ENCODE measurements at places on chromosomes 2 and 18.

DNA sequence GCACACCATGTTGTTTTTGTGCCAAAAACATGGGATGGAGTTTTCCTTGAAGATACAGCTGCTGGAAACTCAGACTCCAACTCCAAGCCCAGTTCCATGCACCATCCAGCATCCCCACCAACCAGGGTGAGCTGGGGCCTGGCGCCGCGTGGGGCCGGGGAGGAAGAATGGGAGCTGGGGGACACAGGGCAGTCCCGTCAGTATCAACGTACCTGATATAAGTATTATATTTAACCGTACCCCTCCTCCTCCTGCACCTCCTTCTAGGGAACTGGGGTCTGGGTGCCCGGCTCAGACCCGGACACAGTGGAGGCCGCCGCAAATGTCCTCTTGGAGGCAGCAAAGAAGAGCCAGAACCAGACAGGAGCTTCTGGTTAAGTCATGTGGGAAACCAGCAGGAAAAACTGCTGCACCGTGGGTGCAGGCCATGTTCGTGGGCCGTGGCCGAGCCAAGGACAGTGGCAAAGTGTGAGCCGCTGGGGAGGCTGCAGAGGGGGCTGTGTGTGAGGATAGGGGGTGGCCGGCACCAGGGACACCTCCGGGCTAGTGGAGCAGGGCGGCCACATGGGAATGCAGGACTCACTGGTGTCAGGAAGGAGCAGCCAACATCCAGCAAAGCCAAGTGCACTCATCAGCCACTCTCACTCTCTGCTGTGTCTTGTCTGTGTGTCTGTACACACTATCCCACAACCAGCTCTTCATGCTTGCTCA is 112.6 kb downstream of the TMEM18 start:
- no peak for DNase-seq

DNA sequence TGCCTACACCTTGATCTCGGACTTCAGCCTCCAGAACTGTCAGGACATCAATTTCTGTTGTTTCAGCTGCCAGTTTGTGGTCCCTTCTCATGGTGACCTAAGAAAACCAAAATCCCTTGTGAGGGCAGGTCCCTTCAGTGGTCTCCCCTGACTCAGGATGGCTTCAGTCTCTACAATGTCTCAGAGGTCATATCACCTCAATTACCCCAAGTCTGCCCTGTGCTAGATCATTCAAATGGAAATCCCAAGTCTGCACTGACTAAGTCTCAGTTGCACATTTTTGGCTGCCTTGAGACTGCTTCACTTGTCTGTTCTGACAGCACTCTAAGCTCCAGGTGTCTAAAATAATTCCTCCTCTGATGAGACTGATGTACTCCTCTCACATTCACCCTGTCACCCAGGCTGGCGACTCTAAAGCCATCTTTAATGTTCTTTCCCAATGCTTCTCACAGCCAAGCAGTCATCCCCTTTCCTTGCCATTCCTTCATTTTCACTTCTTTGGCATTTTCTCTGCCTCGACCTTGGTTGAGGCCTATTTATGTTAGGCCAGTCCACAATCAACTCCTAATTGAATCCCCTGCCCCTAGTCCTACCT is 470.8 kb downstream of the DLGAP1 start:
- DNase-seq, result no peak

DNA sequence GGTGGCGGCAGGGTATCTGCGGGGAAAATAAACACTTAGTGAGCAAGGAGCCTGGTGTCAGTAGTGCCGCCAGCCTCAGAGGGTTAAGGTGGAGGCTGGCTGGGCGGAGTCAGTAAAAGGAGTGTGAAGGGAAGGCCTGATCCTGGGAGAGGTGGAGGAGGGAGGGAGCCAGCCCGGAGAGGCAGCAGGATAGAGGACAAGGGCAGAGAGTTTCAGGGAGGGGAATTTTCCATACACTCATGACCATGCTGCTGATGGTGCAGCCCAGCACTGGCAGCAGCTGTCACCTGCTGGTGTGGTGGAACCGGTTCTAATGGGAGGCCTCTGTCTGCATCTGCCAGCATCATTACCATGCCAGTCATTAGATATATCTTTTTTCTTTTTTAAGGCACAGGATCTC is 2.0 kb upstream of the TEX44 start:
- DNase-seq, result no peak

DNA sequence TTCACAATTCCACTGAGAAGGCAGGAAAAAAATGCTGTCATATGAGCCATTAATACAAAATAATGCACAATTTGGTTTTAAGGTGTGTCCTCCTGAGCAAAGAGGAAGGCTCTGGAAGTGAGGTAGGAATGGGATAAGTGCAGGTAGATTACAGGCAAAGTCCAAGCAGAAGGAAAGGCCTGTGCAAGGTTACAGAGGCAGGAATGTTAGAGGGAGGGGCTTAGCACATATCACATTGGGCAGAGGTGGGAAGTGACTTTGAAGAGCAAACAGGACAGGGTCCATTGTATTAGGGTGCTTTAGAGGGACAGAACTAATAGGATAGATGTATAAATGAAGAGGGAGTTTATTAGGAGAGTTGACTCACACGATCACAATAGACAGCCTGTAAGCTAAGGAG is 14.7 kb upstream of the CLIP4 start:
- no peak for DNase-seq

DNA sequence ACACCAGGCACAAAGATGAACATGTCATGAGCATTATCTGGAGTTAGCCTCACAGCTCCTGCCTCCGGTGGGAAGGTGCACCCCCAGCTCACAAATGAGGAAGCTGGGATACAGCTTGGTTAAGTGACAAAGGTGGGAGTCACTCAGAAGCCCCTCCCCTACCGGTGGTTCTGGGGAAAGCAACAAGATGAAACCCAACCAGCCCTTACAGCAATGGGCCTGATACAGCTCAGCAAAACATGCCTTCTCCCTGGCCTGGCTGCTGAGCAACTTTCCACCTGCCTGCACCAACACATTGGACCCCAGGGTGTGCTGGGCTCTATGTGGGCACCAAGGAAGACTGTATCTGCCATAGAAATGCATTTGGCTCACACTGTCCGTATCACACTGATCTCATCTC is 113.2 kb downstream of the GYPC start:
- DNase-seq, result no peak

GRCh38 chr2:128444121-128444771 is 125.6 kb upstream of the HS6ST1 start:
- no peak for DNase-seq

GRCh38 chr2:241158546-241158900 is 8.3 kb downstream of the PPP1R7 start:
- no peak for DNase-seq

DNA sequence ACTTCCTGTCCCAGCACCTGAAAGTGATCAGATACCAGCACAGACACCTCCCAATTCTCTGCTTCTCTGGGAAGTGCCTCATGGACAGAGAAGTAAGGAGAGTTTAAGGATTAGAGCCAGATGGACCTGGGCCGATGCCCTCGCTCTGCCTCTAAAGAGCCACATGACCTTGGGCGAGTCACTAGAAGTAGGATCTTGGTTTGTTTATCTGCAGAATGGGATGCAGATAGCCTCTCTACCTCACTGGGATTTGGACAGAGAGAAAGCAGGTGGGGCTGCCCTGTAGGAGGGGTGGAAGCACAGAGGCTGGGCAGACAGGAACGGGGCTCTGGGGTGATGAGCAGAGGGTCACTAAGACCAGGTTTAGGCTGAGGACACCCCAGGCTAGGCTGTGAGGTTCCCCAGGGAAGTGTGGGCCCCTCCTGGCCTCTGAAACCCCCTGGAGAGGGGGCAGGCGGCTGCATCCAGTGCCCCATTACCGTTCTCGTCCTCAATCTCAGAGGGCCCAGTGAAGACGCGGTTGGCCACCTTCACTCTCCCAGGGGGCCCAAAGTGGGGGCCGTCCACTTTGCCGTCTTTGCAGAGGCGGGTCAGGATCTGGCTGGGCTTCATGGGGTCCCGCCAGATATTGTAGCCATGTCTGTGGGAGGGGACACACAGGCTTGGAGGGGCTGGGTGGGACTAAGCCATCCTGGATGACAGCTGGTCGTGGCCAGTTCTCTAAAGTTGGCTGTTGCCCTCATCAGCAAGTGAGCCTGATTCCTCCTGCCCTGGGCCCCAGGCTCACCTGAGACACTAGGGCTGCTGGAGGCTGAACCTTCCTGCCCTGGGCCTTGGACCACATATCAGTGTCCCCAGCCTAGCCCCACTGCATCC is 13.3 kb downstream of the OTOF start:
- no peak for DNase-seq

GRCh38 chr2:19863303-19864041 is 38.3 kb downstream of the TTC32 start:
- peak; percentile 68 for DNase-seq

DNA sequence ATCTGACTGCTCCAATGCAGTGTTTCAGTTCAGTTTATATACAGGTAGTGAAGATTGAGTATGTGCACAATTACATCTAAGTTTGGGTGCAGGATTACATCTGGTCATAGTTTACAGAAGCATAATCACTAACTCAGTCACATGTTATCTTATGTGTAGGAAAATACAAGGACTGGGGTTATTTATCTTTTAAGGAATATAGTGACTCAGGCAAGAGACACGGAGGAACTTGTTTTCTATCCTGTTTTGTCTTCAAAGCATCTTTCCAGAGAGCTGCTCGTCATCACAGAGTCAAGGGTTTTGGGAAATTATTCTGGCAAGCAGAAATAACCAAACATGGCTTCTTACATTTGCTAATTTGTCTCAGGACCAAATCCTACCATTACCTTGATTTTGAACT is 1371.5 kb upstream of the TMEFF2 start:
- no peak for DNase-seq

GRCh38 chr18:74679679-74680076 is 82.0 kb downstream of the ZNF407 start:
- DNase-seq, result no peak

DNA sequence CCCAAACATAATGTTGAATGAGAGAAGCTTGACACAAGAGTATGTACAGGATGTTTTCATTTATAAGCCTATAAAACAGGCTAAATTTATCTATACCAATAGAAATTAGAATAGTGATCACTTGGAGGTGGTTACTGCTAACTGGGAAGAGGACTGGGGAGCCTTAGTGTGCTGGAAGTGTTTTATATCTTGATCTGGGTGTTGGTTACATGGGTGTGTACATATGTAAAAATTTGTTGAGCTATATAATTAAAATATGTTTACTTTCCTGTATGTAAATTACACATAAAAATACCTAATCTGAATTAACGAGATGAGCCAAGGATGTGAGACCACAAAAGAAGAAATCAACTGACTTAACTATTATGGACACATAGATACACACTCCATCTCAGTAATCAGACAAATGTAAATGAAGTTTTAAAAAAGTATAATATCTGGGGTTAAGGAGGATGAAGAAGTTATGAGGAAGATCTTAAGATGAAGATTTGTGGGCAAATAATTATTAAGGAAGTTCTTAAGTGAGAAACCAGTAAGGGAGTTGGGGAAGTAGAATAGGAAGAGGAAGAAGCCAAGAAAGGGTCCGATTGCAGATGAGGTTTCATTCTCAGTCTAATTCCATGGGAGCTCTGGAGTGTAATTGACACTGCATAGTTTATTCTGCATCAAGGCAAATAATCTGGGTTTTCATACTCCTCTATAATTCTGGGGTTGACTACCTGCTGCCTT is 32.3 kb upstream of the NABP1 start:
- no peak for DNase-seq

- DNase-seq, result no peak
Observed at GRCh38 chr18:62088156-62088555, 98.7 kb downstream of the PIGN start.

DNA sequence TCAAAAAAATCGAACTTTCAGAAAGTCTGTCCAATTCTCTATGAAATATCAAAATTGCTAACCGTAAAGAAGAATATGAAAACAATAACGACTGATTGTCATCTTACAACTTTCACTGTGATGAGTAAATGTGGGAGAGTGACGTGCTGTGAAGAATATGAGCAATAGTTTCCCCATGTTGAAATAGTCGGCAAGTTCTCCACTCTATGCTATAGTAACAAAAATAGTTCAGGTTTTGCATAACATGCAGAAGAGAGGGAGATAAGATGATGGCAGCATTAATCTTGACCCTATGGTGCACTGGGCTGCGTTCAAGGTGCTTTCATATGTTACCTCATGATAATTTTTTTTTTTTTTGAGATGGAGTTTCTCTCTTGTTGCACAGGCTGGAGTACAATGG is 196.8 kb upstream of the CYRIA start:
- DNase-seq, result no peak

DNA sequence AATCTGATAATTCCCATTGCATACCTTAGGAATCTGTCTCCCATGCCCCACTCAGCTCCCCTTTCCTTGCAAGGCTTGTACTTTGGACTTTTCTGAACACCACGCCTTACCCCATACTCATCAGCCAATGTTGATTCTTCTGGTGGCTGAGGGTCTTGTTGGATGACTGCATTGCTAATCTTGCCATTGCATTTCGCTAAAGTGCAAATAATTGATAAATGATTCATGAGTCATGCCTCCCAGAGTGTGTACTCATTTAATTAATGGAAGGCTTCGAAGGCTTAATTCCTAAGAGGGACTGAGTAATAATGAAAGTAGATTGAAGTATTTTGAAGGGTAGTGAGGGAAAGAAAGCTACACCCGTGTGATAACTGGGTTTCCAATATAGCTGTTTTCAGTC is 28.0 kb upstream of the PPP1R1C start:
- DNase-seq, result no peak

DNA sequence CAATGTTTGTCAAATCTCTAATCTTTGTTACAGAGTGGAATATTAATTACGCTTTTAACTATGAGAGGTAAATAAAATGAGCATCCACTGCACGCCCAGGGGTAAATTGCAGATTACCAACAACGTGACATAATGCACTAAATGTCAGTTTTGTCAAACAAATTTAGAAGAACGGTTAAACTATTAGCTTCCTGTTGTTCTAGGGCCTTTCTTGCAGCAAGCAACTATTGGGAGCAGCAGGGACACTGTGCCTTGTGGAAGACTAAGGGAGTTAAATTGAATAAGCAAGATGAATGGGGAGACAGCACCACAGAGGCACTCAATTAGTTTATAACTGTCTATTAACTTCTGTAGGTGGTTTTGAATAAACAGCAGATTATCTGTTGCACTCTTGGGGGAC is 391.0 kb upstream of the RAB12 start:
- no peak for DNase-seq

GRCh38 chr2:108270768-108271506 is 17.8 kb upstream of the SULT1C2 start:
- DNase-seq, result no peak

- DNase-seq, result no peak
Observed at GRCh38 chr2:108928660-108929377, 60.2 kb downstream of the EDAR start.

DNA sequence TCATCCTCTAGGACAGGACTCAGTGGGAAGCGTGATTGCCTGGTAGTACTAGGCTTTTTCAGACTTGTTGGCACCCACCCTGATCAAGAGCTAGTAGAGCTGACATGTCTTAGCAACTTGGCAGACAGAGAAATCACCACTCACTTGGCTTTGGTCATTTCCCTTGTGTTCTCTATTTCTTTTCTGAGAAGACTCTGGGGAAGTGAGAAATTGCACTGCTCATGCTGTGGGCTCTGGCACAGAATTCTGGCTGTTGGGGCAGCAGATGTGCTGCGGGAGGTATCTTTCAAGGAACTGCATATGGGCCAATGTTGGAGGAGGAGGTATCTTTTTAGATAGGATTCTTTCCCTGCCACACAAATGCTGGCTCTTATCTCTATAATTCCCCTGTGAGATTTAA is 529.1 kb upstream of the MEX3C start:
- no peak for DNase-seq

All from lung (tissue), 17 donors.